ENCODE measurements at places on chromosomes 6 and 20. TPM values are rescaled to one million over a fixed set of nuclear protein-coding genes. Genes with fewer than 3 reads are reported as not detected.

Gene CRISP2
- not detected for total RNA-seq

Gene BPIFB2
- not detected for total RNA-seq

DNA sequence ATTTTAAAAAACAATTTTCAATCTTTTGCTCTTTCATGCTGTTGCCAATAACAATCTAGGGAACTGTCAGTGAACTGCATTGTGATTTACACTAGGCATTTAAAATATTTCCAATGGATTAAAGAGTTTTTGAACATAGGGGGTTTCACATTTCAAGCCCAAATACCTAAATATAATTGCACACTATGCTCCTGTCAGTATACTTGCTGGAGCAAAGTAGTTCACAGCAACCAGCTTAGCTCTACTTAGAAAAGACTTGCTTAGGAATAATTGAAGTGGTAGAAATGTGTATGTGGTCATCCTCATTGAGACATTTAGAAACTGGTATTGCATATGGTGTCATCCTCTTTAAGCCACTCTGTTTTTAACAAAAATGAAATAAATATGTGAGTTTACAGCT, 41.7 kb upstream of the REV3L start:
- DNase-seq: no peak

GRCh38 chr6:128538763-128539162, 18.4 kb upstream of the PTPRK start:
- no peak for DNase-seq

- DNase-seq: no peak
These were observed 261.0 kb upstream of the RIN2 start for GRCh38 chr20:19497064-19497463.

GRCh38 chr6:113862112-113862511, 5.0 kb downstream of the MARCKS start:
- no peak for DNase-seq

- no peak for DNase-seq
These were observed 178.0 kb downstream of the BMP7 start for GRCh38 chr20:57088436-57088835.

- no peak for DNase-seq
These were observed 62.2 kb downstream of the KCNB1 start for GRCh38 chr20:49420292-49420691.

GRCh38 chr6:138013959-138014358, 93.3 kb downstream of the PERP start:
- no peak for DNase-seq

All from glomerular endothelial cell (primary cell).